T follicular helper cell (primary cell): ENCODE measurements at places on chromosomes 4 and X.

GRCh38 chrX:116172976-116173375 lies 2.4 kb downstream of the AGTR2 start:
- DNase-seq: no peak

DNA sequence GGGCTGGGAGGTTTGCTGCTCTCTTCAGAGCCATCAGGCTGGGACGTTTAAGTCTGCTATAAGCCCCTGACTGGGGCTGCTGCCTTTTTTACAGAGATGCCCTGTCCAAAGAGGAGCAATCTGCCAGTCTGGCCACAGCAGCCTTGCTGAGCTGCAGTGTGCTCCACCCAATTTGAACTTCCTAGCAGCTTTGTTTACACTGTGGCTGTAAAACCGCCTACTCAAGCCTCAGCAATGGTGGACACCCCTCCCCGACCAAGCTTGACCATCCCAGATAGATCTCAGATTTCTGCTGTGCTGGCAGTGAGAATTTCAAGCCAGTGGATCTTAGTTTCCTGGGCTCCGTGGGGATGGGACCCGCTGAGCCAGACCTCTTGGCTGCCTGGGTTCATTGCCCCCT lies 40.7 kb downstream of the SPATA18 start:
- no peak for DNase-seq

DNA sequence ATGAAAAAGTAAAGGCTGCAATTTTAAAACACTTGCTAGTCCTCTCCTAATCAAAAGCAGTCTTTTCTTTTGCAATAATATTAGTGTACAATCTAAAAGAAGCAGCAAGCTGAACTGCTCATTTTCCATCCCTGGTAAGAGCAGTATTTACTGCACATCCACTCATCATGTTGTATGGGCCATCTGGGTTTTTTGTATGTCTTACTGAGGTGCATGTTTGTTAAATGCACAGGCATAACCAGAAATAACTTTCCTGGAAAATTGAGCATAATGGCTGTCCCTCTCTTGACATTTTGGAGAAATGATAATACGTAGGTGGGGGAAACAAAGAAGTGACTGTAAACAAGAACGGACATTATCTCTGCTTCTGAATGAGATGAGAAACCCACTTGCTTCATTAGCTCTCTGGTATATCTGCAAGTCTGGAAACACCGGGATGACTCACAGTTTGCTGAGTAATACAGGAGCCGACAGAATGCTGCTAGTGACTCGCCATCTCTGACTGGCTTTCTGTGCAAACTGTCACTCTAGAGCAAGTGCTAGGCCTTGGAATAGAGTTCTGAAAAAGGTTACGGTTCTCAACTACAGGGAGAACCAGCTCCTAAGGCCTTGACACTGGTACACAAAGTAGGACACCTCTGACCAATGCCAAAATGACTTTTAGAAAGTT lies 85.7 kb upstream of the MTM1 start:
- no peak for DNase-seq

GRCh38 chr4:187827631-187828030 lies 167.9 kb upstream of the ZFP42 start:
- DNase-seq: no peak

GRCh38 chr4:16858275-16858752 lies 40.1 kb downstream of the LDB2 start:
- no peak for DNase-seq
